ENCODE measurements at places on chromosomes 12 and 14.

- no peak for DNase-seq
Measured at GRCh38 chr12:122841544-122842321, 6.5 kb downstream of the HIP1R start.

GRCh38 chr12:77575376-77575919 lies 255.2 kb upstream of the NAV3 start:
- no peak for DNase-seq

DNA sequence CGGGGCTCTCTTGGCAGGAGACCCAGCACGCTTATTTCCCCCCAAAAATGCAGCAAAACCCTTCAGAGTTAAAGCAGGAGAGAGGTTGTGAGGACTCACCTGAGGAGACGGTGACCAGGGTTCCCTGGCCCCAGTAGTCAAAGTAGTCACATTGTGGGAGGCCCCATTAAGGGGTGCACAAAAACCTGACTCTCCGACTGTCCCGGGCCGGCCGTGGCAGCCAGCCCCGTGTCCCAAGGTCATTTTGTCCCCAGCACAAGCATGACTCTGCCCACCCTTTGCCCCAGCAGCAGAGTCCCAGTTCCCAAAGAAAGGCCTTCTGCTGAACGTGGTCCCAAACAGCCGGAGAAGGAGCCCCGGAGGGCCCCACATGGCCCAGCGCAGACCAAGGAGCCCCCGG lies 337.7 kb downstream of the TMEM121 start:
- no peak for DNase-seq

GRCh38 chr12:12456637-12457036 lies 99.8 kb downstream of the BORCS5 start:
- DNase-seq, result no peak

GRCh38 chr12:11607313-11608081 lies 42.0 kb upstream of the ETV6 start:
- DNase-seq, result no peak

- DNase-seq, result no peak
Measured at GRCh38 chr14:35046751-35047536, 872 bp downstream of the FAM177A1 start.

- DNase-seq, result no peak
Measured at GRCh38 chr14:55760789-55761566, 181.0 kb downstream of the KTN1 start.
